ENCODE measurements at places on chromosomes 12 and 14.
A peak's percentile ranks its signal among the peaks of the same experiment; 100 is the strongest.

- DNase-seq, result peak; percentile 69
Observed at GRCh38 chr14:103427485-103428443, 42.5 kb downstream of the MARK3 start.

- no peak for DNase-seq
Observed at GRCh38 chr14:99255621-99256482, 16.1 kb downstream of the BCL11B start.

DNA sequence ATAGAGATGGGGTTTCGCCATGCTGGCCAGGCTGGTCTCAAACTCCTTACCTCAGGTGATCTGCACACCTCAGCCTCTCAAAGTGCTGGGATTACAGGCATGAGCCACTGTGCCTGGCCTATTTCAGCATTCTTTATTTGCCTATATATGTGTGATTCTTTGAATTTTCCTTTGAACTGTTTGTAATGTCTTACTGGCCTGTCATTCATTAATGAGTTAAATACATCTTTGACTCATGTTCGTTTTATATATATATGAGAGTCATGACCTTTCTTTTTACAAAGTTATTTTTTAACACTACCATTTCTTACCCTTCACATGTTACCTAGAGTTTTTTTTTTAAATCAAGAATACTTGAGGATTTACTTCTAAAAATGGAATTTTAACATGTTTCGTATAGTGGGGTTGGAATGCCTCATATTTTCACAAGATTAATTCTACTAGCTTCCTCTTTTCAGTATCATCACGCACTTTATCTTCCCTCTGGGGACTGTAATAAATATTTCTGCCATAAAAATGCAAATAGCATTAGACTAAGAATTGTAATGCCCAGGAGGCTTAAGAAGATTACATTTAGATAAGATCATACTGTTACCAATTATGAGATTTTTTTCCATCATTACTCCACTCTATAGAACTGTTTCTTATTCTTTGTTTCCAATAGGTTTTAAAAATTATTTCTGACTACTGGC, 66.7 kb downstream of the NTN4 start:
- no peak for DNase-seq

GRCh38 chr12:53219292-53219955, 12.4 kb upstream of the ITGB7 start:
- DNase-seq, result peak; percentile 45

DNA sequence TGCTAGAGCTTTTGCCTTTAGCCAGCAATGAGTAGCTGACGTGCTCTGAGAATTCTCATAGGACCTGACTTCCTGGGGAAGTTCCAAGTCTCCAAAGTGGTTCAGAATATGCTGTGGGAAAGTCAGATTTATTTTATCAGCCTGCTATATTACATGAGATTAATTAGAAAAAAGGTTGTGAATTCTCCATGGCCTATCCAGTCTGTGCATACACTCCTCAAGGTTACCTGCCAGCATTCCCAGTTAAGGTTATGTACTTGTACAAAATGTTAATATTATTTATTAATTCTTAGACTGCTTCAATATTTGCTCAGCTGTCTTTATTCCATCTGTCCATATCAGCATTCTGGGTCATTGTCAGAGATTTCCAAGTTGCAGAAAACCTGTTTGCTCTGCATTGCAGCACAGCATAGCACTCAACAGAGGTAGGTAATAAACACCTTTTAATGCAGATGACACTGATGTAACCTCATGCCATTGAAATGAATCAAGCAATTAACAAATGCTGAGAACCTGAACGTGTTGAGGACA, 2.7 kb upstream of the SEL1L start:
- DNase-seq, result no peak

- DNase-seq, result peak; percentile 22
Observed at GRCh38 chr12:68334132-68334531, 2.0 kb upstream of the MDM1 start.

- no peak for DNase-seq
Observed at GRCh38 chr14:104130974-104131651, 7.3 kb upstream of the KIF26A start.

- no peak for DNase-seq
Observed at GRCh38 chr14:63474844-63475243, 68.3 kb downstream of the PPP2R5E start.

- no peak for DNase-seq
Observed at GRCh38 chr14:72178517-72178916, 246.3 kb downstream of the RGS6 start.

- DNase-seq, result no peak
Observed at GRCh38 chr14:78508023-78508422, 337.9 kb downstream of the NRXN3 start.

DNA sequence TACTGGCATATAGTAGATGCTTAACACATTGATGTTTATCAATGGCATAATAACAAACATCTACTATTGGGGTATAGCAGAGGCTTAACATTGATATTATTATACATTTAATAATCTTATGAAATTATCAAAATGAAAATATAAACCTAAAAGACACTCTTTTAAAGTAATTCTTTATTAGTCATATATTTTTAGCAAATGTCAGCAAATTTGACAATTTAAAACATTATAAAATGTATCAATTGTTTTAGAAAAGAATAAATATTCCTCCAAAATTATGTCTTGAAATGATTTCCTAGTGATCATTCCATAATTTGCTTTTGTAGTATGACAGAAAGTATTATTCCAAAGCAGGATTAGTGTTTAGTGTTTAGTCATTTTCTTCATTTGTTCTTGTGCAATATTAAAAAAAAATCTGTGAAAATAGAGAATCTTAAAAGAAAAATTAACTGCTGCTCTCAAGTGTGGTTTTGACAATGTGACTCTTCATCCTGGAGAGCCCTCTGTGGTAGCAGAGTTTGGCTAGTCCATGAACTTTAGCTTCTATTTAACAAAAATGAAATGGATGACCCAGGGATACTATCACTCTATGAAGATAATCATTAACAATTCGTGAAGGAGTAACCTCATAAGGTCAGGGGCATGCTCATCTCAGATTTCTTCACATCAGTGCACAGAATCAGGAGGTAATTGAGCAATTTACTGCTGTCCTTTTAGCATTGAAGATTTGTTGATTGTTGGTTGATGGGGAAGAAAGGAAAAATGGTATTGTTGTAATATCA, 1018.5 kb downstream of the LRFN5 start:
- DNase-seq, result no peak

DNA sequence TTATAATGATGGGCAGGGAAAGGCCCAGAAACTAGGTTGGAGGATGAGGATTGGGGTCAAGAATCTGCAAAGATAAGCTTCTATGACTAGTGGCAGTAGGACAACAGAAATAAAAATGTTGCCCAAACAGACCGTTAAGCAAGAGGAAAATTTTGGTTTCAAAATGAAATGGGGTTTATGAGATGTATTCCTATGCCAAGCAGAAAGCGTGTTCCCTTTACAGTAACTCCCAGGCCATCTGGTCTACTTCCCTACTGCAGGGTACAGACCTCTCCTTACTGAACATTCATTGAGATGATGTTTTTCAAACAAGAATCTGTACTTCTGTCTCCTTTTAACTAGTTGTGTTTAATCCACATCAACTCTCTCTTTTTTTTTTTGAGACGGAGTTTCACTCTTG, 20.4 kb upstream of the TMEM229B start:
- DNase-seq, result no peak

DNA sequence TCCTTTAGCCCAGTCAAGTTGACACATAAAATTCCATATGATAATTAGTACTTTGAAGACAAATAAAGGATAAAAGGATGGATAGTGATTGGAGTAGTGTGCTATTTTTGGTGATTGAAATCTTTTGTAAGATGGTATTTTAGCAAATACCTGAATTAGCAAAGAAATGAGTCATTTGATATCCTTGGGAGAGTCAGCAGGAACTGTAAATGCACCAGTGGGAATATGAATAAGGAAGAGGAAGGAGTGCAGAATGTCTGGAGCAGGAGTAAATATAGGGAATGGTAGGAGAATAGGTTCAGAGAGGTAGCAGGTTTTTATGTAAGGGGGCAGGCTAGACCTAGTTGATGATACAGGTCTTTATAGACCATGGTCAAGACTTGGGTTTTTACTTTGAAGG, 75.0 kb downstream of the TRMT5 start:
- no peak for DNase-seq

GRCh38 chr14:51228890-51229289, 11.2 kb upstream of the TMX1 start:
- DNase-seq, result no peak

DNA sequence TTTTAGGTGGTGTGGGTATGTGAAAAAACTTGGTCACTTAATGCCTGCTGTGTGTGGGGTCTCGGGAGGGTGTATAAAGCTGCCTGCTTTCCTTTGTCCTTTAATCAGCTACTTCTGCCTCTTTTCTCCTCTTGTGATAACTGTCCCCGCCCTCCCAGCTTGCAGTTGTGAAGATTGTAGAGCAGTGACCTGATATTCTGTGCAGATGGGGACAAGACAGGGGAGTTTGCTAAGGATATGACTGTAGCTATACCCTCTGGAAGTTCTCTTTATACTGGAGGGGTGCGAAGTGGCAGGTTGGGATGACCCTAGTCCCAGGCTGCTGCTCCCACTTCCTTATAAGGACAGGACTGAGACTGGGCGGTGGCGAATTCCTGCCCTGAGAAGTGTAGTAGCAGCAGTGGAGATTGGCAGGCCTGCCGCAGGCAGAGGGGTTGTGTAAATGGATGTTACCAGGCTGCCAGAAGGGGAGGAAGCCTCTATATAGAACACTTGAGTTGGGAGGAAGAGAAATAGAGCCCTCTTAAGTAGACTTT, 835 bp downstream of the MYL6 start:
- DNase-seq, result peak; percentile 38

DNA sequence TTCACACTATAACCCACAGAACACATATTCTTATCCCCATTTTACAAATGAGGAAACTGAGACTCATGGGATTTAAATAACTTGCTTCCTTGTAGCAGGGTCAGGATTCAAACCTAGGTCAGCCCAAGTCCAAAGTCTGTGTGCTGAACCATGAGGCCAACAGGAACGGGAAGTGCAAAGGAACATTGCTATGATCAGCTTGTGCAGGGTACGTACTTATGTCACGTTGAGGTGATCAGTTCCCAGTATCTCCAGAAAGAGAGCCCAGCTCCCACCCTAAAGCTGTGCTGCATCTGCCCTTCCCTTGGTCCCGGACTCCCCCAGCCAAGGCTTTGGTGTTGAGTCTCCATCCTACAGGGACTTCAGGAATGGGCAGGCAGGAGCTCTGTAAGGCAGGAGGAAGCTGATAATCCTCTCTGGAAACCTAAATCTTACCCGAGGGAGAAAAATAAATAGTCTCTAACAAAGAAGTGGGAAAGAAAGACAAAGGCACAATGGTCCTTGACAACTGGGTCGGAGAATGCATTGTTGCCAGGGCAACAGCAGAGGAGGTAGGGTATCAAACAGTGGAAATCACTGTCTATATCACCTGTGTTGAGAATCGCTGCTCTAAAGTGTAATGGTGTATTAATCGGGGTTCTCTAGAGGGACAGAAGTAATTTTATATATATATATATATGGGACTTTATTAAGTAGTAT, 82.5 kb upstream of the FICD start:
- DNase-seq, result no peak

Data from CD4-positive, alpha-beta T cell treated with Interleukin-21 for 1 hour (primary cell).